Stimulated activated CD8-positive, alpha-beta memory T cell treated with anti-CD3 and anti-CD28 coated beads, Interleukin-4, amount 100 ng/mL, for 24 hours (primary cell): ENCODE measurements at places on chromosomes 11 and 22.

- DNase-seq, result no peak
Observed at GRCh38 chr11:17725174-17725573, 5.8 kb downstream of the MYOD1 start.

DNA sequence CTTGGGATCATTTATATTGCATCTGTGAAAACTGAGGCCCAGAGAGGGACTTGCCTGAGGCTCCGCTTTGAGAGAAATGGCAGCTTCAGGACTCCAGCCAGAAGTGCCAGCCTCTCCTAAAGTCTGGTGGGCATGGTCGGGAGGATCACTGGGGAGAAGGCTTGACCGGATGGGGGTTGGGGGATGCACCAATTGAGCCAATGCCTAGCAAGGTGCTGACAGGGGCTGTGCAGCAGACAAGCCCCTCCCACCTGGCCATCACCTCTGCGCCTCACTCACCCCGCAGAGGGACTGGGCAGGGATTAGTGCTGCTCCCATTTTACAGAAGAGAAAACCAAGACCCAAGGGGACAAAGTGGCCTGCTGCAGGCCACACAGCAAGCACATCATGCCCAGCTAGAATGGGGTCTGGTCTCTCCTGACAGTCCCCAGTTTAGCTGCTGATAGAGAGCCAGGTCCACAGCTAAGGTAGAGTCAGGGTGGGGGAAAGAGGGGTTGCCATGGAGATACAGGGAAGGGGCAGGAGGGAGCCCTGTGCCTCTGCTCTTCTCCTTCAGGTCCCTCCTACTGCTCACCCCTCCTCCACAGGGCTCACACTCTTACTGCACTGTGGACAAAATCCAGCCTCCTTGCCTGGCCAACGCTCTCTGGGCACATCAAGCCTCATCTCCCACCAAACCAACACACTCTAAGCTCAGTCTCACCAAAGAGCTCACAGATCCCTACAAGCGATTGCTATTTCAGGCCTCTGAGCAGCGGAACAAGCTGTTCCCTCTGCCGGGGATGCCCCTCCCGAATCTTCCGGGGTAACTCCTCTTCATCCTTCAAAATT lies 29.5 kb downstream of the TEF start:
- DNase-seq, result no peak

- no peak for DNase-seq
Observed at GRCh38 chr11:44426119-44426518, 116.2 kb upstream of the ALX4 start.

DNA sequence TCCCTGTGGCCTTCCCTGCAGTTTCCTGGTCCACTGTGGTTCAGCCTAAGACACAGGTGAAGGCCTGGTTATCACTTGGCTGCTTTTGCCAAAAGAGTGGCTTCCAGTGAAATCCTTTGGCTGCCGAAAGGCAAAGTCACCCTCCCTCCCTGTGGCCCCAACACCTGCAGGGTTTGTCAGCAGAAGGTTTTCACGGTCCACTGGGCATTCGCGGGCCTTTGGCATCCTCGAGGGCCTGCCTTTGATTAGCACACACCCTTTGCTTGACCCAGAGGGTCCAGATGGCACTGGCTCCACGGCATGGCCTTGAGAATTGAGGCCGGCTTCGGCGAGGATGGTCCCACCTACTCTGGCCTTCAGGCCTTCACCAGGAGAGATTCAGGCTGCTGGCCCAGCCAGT lies 35.3 kb downstream of the RTN4R start:
- no peak for DNase-seq

DNA sequence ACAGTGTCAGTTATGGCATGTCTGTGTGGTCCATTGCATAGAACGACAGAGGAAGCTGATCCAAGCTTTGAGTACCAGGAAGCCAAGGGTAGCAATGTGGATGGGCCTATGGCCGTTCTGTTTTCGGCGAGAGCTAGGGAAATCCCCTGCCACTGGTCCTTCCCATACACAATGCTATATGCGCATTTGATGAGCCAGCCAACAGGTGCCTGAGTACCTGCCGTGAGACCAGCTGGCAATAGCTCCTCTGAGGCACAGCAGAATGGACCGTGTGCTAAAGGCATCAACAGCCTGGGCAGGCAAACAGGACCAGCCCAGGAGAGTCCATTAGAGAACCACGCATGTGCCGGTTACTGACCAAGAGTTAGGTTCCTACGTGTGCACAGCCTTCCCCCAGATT lies 753.0 kb downstream of the NTM start:
- DNase-seq, result no peak

- DNase-seq, result no peak
Observed at GRCh38 chr11:112537846-112538330, 277.2 kb upstream of the PLET1 start.
